Thoracic aorta (tissue), 2 donors: ENCODE measurements at places on chromosomes 16 and 17. TPM values are rescaled to one million over a fixed set of nuclear protein-coding genes. Genes with fewer than 3 reads are reported as not detected.

DNA sequence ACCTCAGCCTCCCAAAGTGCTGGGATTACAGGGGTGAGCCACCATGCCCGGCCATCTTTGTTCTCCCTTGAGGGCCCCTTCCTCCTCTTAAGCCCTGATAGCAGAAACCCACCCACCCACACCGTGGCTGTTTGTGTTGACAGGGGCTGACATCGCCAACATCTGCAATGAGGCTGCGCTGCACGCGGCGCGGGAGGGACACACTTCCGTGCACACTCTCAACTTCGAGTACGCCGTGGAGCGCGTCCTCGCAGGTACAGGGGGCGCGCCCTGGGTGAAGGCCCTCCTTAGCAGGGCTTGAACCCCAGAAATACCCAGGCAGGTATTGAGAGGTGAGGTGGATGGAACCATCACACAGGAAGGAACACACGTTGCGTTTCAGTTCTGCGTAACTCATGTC is 12.6 kb upstream of the RPL13 start:
- DNase-seq: no peak

The CTCF gene
- 26.7 TPM for total RNA-seq

- no peak for DNase-seq
Measured at GRCh38 chr17:4898927-4899326, 409 bp upstream of the C17orf107 start.

The PRAC2 gene
- not detected for total RNA-seq
